ENCODE measurements at places on chromosomes 7 and 10. TPM values are rescaled to one million over a fixed set of nuclear protein-coding genes. Genes with fewer than 3 reads are reported as not detected.

- no peak for DNase-seq
Observed at GRCh38 chr7:158004123-158004490, 583.5 kb downstream of the PTPRN2 start.

- DNase-seq: no peak
Observed at GRCh38 chr10:1255600-1256431, 199.6 kb downstream of the WDR37 start.

- no peak for DNase-seq
Observed at GRCh38 chr7:140006600-140006999, 56.2 kb downstream of the PARP12 start.

GRCh38 chr7:157400171-157400860, 63.5 kb downstream of the DNAJB6 start:
- no peak for DNase-seq

Gene CLRN3
- 0.23 TPM for polyA plus RNA-seq

Gene ADCYAP1R1
- 0.21 TPM for polyA plus RNA-seq

Gene AGAP5
- polyA plus RNA-seq: 9.0 TPM

Gene AKR1C3
- 26.3 TPM for polyA plus RNA-seq

All from thymus (tissue), 14 donors.